NCI-H146 (cell line): ENCODE measurements at places on chromosomes 4 and X.

DNA sequence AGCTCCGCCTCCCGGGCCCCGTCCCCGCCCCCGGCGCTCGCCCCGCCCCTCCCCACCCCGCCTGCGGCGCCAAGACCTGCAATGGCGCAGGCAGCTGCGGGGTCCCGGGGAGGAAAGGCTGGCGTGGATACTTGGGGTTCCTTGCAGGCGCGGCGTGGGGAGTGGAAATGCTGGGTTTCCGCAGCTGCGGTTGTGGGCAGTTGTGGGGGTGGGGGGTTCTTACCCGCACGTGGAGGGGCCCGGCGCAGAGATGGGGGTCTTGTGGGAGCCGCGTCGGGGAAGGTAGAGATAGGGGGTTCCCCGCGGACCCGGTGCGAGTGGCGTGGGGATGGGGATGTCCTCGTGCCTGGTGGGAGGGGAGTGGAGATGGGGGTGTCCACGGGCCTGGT lies 680 bp upstream of the ASMTL start:
- no peak for DNase-seq

DNA sequence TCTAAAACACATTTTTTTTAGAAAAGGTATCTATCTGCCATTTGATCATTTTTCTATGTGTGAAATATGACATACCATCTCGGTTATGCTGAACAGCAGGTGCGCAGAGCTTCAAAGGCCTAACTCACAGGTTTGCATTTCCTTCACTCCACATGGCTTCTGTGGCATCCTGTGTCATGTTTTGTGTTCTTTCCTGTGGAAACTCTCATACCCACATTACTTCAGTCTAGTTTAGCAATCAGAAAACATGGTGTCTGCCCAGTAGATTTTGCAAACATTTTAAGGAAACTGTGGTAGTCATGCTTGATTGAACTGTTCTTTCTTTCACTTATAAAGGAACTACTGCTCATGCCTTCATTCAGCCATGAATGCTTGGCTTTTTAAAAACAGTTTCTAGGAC lies 11.3 kb upstream of the ARAP2 start:
- DNase-seq: no peak

- no peak for DNase-seq
Measured at GRCh38 chr4:145414841-145415240, 66.8 kb upstream of the SMAD1 start.

- no peak for DNase-seq
Measured at GRCh38 chrX:41716767-41717473, 7.1 kb upstream of the GPR82 start.

- DNase-seq: no peak
Measured at GRCh38 chrX:54030329-54030728, 13.9 kb downstream of the PHF8 start.
